Kidney epithelial cell (primary cell): ENCODE measurements at places on chromosomes 6 and 20. TPM values are rescaled to one million over a fixed set of nuclear protein-coding genes. Genes with fewer than 3 reads are reported as not detected.

DNA sequence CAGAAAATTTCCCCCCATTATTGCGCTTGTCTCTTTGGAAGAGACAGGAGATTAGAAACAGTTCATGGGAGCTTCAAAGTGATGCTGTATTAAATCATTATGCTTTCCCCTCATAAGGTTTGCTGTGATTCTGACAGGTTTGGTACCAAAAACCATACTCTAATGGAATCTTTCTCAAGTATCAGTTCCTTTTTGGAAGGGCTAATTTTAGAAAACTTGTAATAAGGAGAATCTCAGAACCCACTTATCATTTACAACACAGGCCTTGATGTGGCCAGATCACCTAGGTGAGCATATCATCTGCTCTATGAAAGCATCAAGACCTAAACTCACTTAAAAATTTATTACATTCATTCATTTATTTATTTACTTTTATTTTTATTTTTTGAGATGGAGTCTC lies 51.2 kb downstream of the TP53INP2 start:
- no peak for DNase-seq

GRCh38 chr6:16769131-16769985 lies 8.1 kb upstream of the ATXN1 start:
- no peak for DNase-seq

GRCh38 chr6:100134703-100135102 lies 140.7 kb upstream of the MCHR2 start:
- DNase-seq = no peak

The RAMACL gene
- total RNA-seq = 0.21 and 0.88 TPM in 2 replicates

- DNase-seq = peak; percentile 39
Observed at GRCh38 chr20:19628570-19629134, 129.4 kb upstream of the RIN2 start.

The ARFGEF3 gene
- total RNA-seq = 11.1 and 13.4 TPM in 2 replicates
